NCI-H1092 treated with DMSO at 0.1 percent for 48 hours (cell line): ENCODE measurements at places on chromosomes 2 and 18.

DNA sequence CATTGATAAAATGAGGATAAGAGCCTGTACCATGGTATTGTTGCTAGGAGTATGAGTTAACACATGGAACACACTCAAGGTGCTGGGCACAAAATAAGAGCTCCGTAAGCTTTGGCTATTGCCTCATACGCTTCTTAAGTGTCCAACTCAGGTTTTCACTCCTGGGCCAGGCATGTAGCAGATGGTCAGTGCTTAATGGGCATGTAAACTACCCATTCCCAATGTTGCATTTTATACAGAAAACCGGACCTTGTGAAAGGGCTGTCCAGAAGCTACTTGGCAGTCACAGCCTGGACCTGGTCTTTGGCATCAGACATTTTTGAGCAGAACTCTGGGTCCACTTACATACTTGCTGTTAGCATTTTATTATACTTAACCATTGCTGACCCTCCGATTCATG, 26.9 kb downstream of the MGAT5 start:
- no peak for DNase-seq

GRCh38 chr2:46034535-46034934, 262.7 kb upstream of the EPAS1 start:
- no peak for DNase-seq

DNA sequence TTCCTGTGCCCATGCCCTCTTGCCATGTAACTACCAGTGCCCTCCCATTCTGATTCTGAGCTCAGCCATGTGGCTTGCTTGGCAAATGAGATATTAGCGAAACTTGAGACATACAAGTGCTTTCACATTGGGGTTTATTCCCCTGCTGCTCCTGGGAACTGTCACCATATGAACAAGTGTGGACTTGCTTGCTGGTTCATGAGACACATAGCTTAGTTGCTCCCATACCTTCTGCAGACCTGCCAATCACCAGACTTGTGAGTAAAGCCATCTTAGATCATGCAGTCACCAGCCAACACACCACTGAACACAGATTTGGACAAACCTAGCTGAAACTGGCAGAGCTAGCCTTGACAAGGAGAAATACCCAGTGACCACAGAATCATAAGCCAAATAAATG, 155.1 kb downstream of the SS18 start:
- no peak for DNase-seq

- no peak for DNase-seq
Observed at GRCh38 chr2:203185864-203186263, 53.0 kb upstream of the CYP20A1 start.

- no peak for DNase-seq
Observed at GRCh38 chr2:239316562-239317465, 84.0 kb downstream of the HDAC4 start.

DNA sequence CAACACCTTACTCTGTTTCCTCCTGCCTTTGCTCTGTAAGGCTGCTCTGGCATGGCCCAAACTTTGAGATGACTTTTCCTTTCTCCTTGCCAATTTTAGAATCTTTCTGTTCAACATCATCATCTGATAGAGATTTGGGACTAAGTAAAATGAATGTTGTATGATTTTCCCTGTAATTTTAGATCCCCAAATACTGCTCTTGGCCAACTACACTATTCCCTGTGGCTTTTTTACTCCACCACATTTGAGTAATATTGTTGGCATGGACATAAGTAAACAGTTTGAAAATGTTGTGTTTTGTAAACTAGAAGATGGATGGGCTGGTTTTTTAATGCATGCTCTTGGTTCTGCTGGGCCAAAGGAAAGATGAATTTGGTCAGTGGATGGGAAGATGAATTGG, 12.1 kb downstream of the LTBP1 start:
- DNase-seq: no peak

DNA sequence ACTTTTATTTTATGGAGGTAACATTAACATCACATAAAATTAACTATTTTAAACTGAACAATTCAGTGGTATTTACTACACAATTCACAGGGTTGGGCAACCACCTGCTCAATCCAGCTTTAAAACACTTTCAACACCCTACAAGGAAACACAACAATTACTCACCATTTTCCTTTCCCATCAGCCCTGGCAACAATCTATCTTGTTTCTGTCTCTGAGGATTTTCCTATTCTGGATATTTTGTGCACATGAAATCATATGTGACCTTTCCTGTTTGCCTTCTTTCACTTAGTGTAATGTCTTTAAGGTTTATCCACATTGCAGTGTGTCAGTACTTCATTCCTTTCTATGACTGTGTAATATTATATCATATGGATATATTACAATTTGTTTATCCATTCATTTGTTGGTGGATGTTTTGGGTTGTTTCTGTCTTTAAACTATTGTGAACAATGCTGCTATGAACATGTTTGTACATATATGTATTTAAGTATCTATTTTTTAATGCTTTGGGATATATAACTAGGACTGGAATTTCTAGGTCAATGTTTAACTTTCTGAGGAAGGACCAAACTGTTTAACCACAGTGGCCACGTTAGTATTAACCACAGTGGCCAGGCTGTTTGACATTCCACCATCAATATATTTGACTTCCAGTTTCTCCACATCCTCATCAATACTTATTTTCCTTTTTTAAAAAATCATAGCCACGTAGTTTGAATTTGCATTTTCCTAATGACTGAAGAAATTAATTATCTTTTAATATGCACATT, 72.4 kb upstream of the KIF5C start:
- DNase-seq: no peak

DNA sequence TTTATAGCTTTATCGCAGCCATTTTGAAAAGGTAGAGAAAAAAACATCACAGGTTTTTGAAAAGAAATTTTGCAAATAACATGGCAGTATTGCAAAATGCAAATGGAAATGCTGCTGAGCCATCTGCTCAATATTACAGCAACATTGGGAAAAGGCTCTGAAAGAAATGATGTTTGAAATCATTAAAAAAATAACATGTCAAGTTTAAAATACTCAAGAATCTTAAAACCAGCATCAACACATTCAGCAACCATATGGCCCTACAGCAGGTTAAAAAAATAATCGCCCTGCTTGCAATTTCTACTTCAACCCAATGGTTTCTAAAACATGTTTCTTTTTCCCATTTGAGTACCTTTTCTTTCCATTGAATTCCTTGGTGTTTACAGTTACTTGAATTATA, 289.4 kb downstream of the AFF3 start:
- no peak for DNase-seq

- DNase-seq: no peak
Observed at GRCh38 chr18:51659781-51660180, 462.3 kb upstream of the MEX3C start.

DNA sequence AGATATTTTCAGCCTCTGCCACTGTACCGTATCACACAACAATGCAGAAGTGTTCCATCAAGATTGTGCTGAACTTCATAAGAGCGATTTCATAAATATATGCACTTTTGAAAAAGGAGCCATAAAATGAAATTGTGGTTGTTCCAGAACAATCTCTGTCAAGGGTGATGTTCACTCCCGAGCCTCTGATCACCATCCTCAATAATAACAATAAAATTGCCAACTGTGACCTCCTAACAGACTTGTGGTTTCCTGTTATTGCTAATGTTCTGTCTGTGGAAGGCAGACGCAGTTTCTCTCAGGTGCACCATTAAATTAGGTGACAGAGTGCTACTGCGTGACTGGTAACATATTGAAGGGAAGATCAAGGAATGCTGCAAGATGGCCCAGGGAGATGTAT, 383.7 kb downstream of the SOCS6 start:
- DNase-seq: no peak

GRCh38 chr2:204608237-204608939, 63.1 kb downstream of the PARD3B start:
- DNase-seq: no peak

- no peak for DNase-seq
Observed at GRCh38 chr2:71889759-71890684, 257.6 kb downstream of the CYP26B1 start.

DNA sequence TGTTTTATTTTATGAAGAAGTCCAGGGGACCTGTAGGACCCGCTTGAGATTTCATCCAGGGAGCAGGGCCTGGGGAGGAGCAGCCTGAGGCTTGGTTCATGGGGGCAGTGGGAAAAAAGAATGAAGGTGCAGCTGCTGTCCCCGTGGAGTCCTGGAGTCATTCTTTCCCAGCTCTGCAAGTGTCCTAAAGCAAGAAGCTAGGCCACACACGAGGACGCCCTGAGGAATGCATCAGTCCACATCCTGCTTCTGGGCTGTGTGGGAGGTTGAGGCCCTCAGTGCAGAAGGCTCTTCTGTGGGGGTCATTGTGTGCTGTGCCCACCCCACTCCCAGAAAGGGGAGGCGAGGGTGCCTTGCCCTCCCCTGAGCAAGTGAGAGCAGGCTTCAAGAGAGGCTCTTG, 179.9 kb upstream of the HS6ST1 start:
- DNase-seq: no peak

DNA sequence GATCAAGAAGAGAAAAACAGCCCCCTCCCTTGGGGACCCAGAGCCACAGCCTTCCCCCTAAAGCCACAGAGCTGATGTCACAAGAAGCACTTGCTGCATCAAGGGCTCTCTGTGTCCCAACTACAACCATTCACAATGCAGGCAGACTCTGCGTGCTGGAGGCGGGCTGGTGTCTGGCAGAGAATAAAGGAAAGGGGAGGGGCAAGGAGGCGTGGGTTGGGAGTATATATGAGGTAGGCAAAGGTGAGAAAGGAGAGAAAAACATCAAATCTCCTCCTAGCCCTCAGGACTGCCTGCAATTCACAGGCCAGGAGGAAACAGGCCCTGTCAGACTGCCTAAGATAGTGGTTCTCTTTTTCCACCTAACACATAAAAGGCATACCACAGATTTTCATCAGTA, 48.8 kb upstream of the IHH start:
- DNase-seq: no peak

GRCh38 chr18:22547807-22548561, 130.3 kb upstream of the CTAGE1 start:
- DNase-seq: no peak

- no peak for DNase-seq
Observed at GRCh38 chr2:217064234-217065011, 204.6 kb upstream of the TNP1 start.

DNA sequence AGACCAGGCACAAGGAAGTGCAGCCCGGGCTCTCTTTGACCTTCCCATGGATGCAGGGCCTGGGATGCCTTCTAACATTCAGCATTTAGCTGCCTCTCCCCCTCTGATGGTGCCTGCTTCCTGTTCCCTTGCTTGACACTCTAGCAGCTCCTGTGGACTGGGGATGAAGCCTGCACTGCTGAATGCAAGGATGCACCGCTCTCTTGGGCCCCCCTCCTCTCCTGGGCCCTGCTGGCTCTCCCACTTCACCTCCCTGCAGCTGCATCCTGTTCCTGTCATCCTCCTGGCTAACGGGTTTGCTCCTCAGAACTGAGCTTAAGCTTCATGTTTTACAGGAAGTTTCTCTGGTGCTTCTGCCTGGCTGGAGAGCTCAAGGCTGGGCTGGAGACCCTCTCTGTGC, 254.1 kb downstream of the TSN start:
- no peak for DNase-seq

DNA sequence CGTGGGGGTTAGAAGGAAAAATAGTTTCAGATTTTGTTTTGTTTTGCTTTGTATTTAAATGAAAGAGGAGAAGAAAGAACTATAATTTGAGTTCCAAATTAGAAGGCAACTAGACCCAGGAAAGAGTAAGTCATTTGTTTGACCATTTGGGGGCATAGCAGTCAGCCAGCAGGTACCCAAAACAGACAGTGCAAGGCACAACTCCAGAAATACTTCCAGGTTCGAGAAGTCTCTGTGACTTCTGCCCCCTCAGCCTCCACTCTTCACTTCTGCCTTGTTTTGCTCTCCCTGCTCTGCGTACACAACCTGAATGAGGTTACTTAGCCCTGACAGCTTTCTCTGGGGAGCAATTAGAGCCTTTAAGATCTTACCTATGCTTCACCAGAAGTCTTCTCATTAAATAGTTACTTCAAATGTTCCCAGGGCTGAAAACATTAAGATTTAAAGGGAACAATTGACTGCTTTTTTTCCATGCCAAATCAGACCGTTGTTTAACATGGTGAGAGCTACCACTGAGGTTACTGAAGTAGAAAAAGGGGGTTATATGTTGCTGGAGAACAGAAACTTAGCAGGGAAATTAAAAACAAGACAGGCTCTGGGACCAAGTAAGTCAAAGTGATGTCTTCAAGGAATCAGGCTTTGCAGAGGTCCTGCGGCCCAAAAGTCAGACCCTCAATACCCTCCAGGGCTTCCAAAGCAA, 216.9 kb downstream of the BCL11A start:
- no peak for DNase-seq

DNA sequence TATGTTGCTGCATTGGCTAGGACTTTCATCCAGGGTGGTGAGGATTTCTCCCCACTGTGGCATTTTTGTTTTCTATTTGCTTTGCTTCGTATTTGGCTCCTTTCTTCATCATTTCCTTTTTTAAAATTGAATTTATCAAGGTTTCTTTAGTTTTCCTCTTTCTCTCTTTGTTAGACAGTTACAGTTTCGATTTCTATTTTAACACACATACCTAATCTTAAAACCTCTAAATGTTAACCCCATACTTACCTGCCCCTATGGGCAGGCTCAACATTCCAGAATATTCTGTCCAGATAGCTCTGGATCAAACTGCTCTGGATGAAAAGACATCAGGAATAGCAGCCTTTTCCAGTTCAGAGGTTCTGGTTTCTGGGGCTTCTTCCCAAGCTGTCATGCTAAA, 49.2 kb downstream of the DIPK1C start:
- DNase-seq: no peak

DNA sequence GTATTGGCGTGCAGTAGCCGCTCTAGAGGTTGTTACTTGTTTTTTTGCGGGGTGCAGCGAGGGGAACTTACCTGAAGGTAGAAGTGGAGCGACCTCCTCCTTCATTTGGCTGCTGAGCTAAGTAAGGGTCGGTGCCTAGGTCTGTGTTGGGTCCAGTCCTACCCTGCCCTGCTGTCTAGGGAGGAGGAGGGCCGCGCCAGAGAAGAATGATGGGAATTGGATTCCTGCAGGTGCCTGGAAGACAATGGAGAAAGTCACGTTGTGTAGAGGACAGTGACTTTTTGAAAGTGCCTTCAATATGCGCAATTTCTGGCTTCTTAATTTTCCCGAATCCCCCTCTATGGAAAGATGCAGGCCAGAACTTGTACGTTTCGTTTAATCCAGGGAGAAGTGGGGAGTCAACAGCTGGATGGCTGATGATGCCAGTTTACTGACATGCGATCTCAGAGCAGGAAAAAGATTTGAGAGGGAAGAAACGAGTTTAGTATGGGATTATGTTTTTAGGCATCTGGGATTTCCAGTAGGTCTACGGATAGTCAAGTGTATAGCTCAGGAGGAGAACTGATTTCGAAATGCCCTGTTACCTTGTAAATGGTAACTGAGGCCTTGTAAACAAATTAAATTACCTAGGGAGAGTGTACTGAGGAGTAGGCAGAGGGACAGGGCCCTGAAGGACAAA, 653 bp downstream of the MRPS9 start:
- DNase-seq: no peak

DNA sequence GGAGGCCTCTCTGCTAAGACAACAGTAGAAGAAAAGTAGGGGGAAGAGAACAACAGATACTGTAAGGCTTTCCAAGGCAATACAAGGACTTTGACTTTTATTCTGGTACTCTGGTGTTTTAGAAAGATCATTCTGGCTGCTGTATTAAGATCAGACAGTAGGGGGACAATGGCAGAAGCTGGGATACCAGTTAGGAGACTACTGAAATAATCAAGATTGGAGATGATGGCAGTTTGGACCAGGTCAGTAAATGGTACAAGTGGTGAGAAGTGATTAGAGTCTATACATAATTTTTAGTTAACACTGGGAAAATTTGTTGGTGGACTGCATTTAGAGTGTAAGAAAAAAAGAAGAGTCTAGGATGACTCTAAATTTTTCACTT, 139.7 kb downstream of the ROCK1 start:
- DNase-seq: peak; percentile 1

GRCh38 chr2:117888897-117889296, 74.4 kb downstream of the DDX18 start:
- no peak for DNase-seq
